ENCODE measurements at places on chromosomes 1 and 21. TPM values are rescaled to one million over a fixed set of nuclear protein-coding genes. Genes with fewer than 3 reads are reported as not detected.

DNA sequence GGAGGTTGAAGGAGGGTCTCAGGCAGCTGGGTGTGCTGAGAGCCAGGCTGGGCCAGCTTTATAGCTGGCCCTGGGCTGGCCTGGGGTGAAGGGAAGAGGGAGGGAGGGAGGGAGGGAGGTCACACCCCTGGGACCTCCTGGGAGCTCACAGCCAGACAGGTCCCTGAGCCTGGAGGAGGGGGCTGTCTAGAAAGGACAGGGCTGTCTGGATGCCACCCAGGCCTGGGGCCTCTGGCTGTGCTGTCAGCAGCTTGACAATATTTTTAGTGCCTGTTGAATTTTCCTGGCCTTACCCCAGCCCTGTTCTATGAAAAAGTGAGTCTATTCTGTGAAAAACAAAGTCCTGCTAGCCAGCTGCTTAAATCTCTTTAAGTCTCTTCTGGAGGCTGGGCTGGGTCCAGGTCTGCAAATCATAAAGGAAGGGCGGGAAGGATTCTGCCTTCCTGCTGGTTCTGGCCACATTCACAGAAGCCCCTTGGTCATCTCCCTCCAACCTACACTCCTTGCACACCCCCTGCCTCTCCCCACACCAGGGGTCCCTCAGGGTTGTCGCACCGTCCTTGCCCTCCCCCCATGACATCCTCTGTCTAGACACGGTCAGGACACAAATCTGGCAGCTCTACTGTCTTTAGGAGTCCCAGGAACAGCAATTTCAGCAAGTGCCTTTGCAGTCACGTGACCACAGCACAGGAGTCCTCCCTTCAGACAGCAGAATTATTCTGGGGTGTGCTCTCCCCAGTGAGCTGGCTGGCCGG lies at the start of gene LEFTY2:
TSS of gene LEFTY2 (minus strand) at position 34 of the 755 bp plus-strand sequence. CDS start 80 bp downstream, outside the sequence.
- DNase-seq = no peak
- H3K4me3 ChIP-seq = no peak within 1 kb of the TSS
- peaks cover 11% of the 10 kb centered on the region for H3K4me1 ChIP-seq
- no peak within 1 kb of the TSS for H3K27ac ChIP-seq
- H3K27me3 ChIP-seq = no peaks in the 10 kb centered on the region
- no peaks in the 10 kb centered on the region for H3K36me3 ChIP-seq

DNA sequence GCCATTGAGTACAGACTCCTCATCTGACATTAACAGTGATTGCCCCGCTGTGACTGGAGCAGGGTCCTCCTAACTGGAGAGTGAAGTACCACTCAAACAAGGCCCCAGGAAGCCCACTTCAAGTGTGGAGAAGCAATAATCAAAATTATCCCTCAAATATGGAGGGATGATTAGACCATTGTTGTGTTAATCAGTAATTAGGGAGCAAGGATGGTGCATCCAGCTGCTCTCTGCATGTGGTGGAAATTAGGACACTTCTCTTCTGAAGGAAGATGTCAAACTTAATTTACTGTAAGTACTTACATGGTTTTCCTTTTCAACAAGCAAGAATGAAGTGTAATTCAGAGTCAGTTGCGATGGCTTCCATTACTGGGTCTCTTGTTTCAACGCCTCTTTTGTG lies 3.4 kb upstream of the ZP4 start:
- no peaks in the 10 kb centered on the region for H3K27me3 ChIP-seq
- no peak overlapping the region for H3K27ac ChIP-seq
- no peak overlapping the region for H3K4me3 ChIP-seq
- DNase-seq = no peak
- no peaks in the 10 kb centered on the region for H3K36me3 ChIP-seq

- H3K27ac ChIP-seq = no peak overlapping the region
- no peaks in the 10 kb centered on the region for H3K27me3 ChIP-seq
- no peaks in the 10 kb centered on the region for H3K36me3 ChIP-seq
- H3K4me3 ChIP-seq = no peak overlapping the region
Measured at GRCh38 chr1:86052948-86053698, 103.4 kb downstream of the COL24A1 start.

- H3K27me3 ChIP-seq = no peaks in the 10 kb centered on the region
- DNase-seq = no peak
- H3K36me3 ChIP-seq = no peaks in the 10 kb centered on the region
- no peak overlapping the region for H3K4me3 ChIP-seq
- H3K27ac ChIP-seq = no peak overlapping the region
Measured at GRCh38 chr1:77025599-77025998, 158.3 kb downstream of the ST6GALNAC5 start.

- H3K4me1 ChIP-seq = no peaks in the 10 kb centered on the region
- H3K4me3 ChIP-seq = no peak overlapping the region
- H3K27ac ChIP-seq = no peak overlapping the region
- DNase-seq = peak; percentile 46
- no peaks in the 10 kb centered on the region for H3K36me3 ChIP-seq
Measured at GRCh38 chr21:43908167-43908566, 43.1 kb downstream of the AGPAT3 start.

DNA sequence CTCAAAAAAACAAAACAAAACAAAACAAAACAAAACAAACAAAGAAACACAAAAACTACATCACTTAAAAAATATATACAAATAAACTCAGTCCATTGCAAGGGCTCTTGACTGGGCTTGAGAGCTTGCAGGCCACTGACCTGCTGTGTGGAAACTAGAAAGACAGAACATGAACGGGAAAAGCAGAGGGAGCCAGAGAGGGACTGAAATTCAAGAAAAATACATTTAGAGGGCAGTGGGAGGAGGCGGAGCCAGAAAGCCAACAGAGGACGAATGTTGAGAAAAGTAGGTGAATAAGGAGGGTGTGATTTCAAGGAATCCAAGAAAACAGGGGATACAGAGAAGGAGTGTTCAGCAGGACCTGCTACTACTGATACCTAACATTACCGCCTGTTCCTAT lies 41.4 kb upstream of the PLA2G2C start:
- H3K27me3 ChIP-seq = no peaks in the 10 kb centered on the region
- no peaks in the 10 kb centered on the region for H3K36me3 ChIP-seq
- H3K4me1 ChIP-seq = no peaks in the 10 kb centered on the region
- no peak for DNase-seq
- no peak overlapping the region for H3K27ac ChIP-seq

- DNase-seq = no peak
- H3K4me1 ChIP-seq = no peaks in the 10 kb centered on the region
- no peaks in the 10 kb centered on the region for H3K27me3 ChIP-seq
- H3K4me3 ChIP-seq = no peak overlapping the region
- H3K36me3 ChIP-seq = no peaks in the 10 kb centered on the region
- H3K27ac ChIP-seq = no peak overlapping the region
Measured at GRCh38 chr1:193589597-193590040, 403.2 kb upstream of the B3GALT2 start.

DNA sequence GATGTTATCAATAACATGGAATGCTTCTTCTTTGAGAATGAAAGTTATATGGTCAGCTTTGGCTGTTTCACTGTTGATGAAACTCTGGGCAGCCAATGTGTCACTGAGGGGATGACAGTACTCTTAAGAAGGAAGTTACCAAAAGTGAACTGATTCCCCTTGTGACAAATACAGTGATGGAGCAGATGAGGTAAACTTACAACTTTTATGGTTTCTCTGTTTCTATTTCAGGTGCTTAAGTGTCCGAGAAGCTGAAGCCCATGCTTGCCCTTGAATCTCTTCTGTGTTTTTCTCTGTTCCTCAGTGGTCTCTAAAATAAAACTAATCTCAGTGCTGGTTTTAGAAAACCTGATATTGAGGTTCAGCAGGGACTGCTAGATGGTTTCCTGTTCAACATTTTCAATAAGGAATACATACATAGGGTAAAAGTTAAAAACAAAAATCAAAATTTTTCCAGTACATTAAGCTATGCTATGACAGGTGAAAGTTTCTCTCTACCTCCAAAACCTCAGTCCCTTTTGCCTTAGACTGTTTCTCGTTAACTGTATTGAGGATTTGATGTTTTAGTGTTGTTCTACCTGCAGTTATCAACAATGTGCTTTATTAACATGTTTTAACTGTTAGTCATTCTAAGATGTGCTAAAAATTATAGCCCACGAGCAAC lies 454.4 kb upstream of the ADGRL4 start:
- DNase-seq = no peak
- no peak overlapping the region for H3K27ac ChIP-seq
- H3K36me3 ChIP-seq = no peaks in the 10 kb centered on the region
- H3K4me1 ChIP-seq = no peaks in the 10 kb centered on the region
- H3K4me3 ChIP-seq = no peak overlapping the region
- no peaks in the 10 kb centered on the region for H3K27me3 ChIP-seq

GRCh38 chr1:179231923-179232322 lies 2.4 kb upstream of the ABL2 start:
- no peaks in the 10 kb centered on the region for H3K36me3 ChIP-seq
- no peak for DNase-seq
- H3K27ac ChIP-seq = no peak overlapping the region
- H3K4me3 ChIP-seq = no peak overlapping the region
- H3K4me1 ChIP-seq = peaks cover 4% of the 10 kb centered on the region
- H3K27me3 ChIP-seq = no peaks in the 10 kb centered on the region

- peaks cover 3% of the 10 kb centered on the region for H3K4me1 ChIP-seq
- no peak overlapping the region for H3K27ac ChIP-seq
- no peaks in the 10 kb centered on the region for H3K36me3 ChIP-seq
- H3K4me3 ChIP-seq = no peak overlapping the region
Measured at GRCh38 chr1:52080014-52080415, 23.9 kb downstream of the BTF3L4 start.

DNA sequence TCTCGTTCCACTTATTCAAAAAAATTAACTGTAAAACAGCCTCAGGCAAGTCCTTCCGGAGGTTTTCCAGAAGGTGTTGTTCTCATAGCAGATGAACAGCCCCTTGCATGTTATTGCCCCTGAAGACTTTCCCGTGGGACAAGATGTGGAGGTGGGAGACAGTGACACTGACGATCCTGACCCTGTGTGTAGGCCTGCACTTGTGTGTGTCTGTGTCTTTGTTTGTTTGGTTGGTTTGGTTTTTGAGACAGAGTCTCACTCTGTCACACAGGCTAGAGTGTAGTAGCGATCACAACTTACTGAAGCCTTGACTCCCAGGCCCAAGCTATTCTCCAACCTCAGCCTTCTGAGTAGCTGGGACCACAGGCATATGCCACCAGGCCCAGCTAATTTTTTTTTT lies 12.6 kb downstream of the ETV3L start:
- no peaks in the 10 kb centered on the region for H3K36me3 ChIP-seq
- DNase-seq = no peak
- peaks cover 14% of the 10 kb centered on the region for H3K4me1 ChIP-seq
- H3K27ac ChIP-seq = no peak overlapping the region

GRCh38 chr1:201191653-201192260 lies 1.1 kb downstream of the IGFN1 start:
- no peaks in the 10 kb centered on the region for H3K27me3 ChIP-seq
- no peak for DNase-seq
- H3K4me1 ChIP-seq = no peaks in the 10 kb centered on the region
- no peaks in the 10 kb centered on the region for H3K36me3 ChIP-seq
- peak overlapping the region; percentile 29 for H3K27ac ChIP-seq

DNA sequence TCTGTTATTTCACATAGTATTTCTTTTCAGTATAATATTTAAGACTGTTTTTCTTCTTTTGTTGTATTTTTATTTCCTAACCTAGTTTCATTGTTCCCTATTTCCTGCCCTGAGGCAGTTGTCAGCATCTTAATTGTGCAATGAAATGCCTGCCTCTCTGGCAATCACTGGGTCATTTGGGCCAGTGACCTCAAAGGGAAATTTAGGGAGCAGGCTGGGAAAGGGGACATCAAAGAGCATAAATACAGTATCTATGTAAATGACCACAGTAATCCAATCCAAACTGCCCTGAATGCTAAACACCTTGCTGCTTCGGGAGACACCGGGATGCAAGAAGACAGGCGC lies 147.8 kb downstream of the TLR5 start:
- no peak overlapping the region for H3K4me3 ChIP-seq
- no peaks in the 10 kb centered on the region for H3K36me3 ChIP-seq
- peaks cover 6% of the 10 kb centered on the region for H3K4me1 ChIP-seq

- no peak for DNase-seq
- H3K27ac ChIP-seq = no peak overlapping the region
- H3K4me3 ChIP-seq = no peak overlapping the region
- H3K4me1 ChIP-seq = no peaks in the 10 kb centered on the region
Measured at GRCh38 chr1:1946540-1946939, 27.5 kb upstream of the TMEM52 start.

DNA sequence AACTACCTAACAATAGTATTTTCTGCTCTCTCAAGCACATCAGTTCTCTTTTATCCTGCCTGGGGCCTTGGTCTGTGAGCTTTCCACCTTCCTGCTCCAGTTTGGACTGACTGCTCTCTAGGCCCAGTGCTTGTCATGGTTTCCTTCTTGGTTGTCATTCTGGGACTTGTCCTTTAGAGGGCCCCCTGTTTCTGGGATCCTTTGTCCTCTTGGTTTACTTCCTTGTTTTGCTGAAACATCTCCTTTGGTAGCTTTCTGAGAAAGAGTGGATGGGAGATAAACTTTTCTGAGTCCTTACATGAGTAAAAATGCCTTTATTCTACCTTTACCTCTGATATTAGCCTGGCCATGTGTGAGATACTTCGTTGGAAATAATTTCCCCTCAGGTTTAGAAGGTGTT lies 4.7 kb downstream of the SLC1A7 start:
- H3K36me3 ChIP-seq = no peaks in the 10 kb centered on the region
- H3K27me3 ChIP-seq = no peaks in the 10 kb centered on the region
- no peak overlapping the region for H3K4me3 ChIP-seq
- DNase-seq = no peak
- no peak overlapping the region for H3K27ac ChIP-seq

- H3K4me3 ChIP-seq = no peak overlapping the region
- H3K4me1 ChIP-seq = no peaks in the 10 kb centered on the region
- H3K36me3 ChIP-seq = no peaks in the 10 kb centered on the region
Measured at GRCh38 chr21:42599486-42599885, 53.9 kb upstream of the PDE9A start.

DNA sequence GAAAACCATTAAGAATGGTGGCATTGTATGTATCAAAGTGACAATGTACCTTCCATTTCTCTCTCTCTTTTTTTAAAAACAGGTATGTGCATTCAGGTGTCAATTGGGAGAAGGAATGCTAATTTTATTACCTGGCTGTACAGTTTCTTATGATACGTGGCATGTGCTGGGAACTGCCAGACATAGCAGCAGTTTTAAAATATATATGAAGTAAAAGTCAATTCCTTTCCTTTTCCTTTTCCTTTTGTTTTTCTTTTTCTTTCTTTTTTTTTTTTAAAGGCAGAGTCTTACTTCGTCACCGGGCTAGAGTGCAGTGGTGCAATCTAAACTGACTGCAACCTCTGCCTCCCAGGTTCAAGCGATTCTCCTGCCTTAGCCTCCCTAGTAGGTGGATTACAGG lies 37.0 kb downstream of the SPEN start:
- peak overlapping the region; percentile 93 for H3K27ac ChIP-seq
- no peaks in the 10 kb centered on the region for H3K36me3 ChIP-seq
- no peak for DNase-seq
- H3K4me1 ChIP-seq = no peaks in the 10 kb centered on the region

- peaks cover 8% of the 10 kb centered on the region for H3K27me3 ChIP-seq
- no peak overlapping the region for H3K27ac ChIP-seq
- no peak for DNase-seq
Measured at GRCh38 chr1:115073298-115074087, 15.8 kb downstream of the TSPAN2 start.

- no peaks in the 10 kb centered on the region for H3K4me1 ChIP-seq
- H3K27ac ChIP-seq = peak overlapping the region; percentile 99
- no peaks in the 10 kb centered on the region for H3K36me3 ChIP-seq
- peak; percentile 71 for DNase-seq
- peak overlapping the region; percentile 95 for H3K4me3 ChIP-seq
Measured at GRCh38 chr1:244047621-244048255, 3.3 kb upstream of the ZBTB18 start.

- H3K36me3 ChIP-seq = no peaks in the 10 kb centered on the region
- H3K4me3 ChIP-seq = no peak overlapping the region
- H3K27me3 ChIP-seq = no peaks in the 10 kb centered on the region
- peak overlapping the region; percentile 11 for H3K27ac ChIP-seq
- no peaks in the 10 kb centered on the region for H3K4me1 ChIP-seq
Measured at GRCh38 chr1:214337511-214337910, 56.6 kb downstream of the SMYD2 start.

The GPX7 gene
- total RNA-seq = 20.3 TPM

The C1orf94 gene
- total RNA-seq = not detected

The CELA3B gene
- not detected for total RNA-seq

The GREM2 gene
- total RNA-seq = 2.0 TPM

The MROH9 gene
- not detected for total RNA-seq

The EXOC8 gene
- total RNA-seq = 17.7 TPM

The PLA2G2C gene
- total RNA-seq = not detected

Measured in breast epithelium (tissue), 4 donors.